Activated naive CD8-positive, alpha-beta T cell treated with anti-CD3 and anti-CD28 coated beads, Interleukin-2, amount 50 U/mL, for 16 hours (primary cell): ENCODE measurements at places on chromosomes 7 and 10.

- DNase-seq: no peak
Observed at GRCh38 chr10:70917635-70918034, 29.3 kb upstream of the PCBD1 start.

DNA sequence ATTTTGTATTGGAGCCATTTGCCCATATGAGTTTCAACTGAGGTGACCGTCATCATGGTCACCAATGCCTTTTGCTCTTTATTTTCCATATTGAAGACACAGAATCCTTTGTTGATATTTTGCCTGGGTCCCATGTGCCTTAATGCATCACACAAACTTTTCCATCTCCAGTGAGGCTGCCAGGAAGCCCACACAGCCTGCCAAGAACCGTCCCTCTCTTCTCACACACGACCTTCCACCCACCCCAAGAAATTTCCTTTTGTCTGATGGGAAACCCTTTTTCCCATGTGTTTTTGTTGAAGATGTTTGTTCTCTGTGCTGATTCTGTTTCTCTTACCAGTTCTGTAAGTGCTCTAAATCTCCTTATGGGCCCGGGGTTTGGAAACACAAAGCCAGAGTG, 168.9 kb downstream of the CSTF2T start:
- no peak for DNase-seq

DNA sequence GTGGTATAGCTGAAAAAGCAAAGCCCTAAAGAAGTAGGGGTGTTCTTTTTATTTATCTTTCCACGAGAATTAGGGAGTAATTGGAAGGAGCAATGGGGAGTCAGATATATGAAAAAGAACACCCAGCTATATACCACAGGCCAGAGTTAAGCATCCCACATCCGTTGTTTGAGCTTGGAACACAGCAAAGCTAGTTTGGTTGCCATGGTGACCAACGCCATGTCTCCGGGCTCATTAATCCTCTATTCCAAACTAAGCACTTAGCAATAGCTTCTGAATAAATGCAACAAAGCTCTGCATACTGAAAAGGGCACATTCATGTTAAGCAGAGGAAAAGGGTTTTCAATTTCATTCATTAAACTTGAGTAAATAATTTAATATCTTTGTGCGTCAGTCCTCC, 23.5 kb downstream of the ASB4 start:
- no peak for DNase-seq

GRCh38 chr7:21193895-21194294, 234.0 kb upstream of the SP4 start:
- DNase-seq: no peak

DNA sequence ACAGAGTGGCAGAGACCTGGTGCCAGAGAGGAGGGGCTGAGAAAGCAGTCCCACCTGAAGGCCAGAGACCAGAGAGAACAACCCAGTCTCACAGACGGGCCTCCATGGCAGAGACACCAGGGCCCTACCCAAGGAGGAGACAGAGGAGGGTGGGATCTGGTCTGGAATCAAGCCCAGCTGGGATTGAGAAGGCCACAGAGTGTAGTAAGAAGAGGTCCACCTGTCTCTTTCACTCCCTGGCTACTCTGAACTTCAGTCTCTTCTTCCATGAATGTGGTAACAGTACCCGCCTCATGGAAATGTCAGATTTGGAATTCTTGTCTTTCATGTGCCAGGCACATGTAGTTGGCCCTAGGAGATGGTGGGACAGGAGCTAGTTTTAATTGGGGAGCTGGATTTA, 55.6 kb downstream of the CLIP2 start:
- DNase-seq: no peak

DNA sequence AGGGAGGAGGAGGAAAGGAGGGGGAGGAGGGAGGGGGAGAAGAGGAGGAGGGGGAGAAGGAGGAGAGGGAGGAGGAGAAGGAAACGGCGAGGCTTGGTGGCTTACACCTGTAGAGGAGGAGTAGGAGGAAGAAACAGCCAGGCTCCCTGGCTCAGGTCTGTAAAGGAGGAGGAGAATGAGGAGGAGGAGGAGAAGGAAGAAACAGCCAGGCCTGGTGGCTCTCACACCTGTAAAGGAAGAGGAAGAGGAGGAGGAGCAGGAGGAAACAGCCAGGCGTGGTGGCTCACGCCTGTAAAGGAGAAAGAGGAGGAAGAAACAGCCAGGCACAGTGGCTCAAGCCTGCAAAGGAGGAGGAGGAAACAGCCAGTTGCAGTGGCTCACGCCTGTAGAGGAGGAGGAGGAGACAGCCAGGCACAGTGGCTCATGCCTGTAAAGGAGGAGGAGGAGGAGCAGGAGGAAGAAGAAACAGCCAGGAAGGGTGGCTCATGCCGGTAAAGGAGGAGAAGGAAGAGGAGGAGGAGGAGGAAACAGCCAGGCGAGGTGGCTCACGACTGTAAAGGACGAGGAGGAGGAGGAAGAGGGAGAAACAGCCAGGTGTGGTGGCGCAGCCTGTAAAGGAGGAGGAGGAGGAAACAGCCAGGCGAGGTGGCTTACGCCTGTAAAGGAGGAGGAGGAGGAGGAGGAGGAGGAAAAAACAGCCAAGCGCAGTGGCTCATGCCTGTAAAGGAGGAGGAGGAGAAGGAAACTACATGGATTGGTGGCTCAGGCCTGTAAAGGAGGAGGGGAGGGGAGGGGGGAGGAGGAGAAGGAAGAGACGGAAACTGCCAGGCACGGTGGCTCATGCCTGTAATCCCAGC, 14.9 kb upstream of the CRCP start:
- DNase-seq: no peak

- no peak for DNase-seq
Observed at GRCh38 chr7:149855361-149856305, 17.5 kb downstream of the ZNF862 start.

GRCh38 chr7:139361523-139361922, 1.8 kb downstream of the LUC7L2 start:
- no peak for DNase-seq

DNA sequence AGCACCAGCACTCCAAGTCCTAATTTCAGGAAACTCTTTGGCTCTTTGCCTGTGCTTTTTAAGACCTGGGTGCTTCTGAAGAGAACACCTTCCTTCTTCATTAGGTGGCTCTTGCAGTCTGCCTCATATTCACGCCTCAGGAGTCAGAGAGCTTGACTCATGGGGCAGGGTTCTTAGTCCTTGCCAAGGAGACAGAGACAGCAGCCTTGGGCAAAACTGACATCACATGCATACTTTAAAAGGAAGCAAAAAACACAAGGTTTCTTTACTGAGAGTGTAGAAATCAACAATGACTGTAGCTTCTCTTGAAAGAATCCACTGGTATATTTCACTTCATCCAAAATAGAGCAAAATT, 780.6 kb downstream of the INHBA start:
- no peak for DNase-seq

GRCh38 chr7:109895536-109895935, 1195.4 kb upstream of the LRRN3 start:
- no peak for DNase-seq

DNA sequence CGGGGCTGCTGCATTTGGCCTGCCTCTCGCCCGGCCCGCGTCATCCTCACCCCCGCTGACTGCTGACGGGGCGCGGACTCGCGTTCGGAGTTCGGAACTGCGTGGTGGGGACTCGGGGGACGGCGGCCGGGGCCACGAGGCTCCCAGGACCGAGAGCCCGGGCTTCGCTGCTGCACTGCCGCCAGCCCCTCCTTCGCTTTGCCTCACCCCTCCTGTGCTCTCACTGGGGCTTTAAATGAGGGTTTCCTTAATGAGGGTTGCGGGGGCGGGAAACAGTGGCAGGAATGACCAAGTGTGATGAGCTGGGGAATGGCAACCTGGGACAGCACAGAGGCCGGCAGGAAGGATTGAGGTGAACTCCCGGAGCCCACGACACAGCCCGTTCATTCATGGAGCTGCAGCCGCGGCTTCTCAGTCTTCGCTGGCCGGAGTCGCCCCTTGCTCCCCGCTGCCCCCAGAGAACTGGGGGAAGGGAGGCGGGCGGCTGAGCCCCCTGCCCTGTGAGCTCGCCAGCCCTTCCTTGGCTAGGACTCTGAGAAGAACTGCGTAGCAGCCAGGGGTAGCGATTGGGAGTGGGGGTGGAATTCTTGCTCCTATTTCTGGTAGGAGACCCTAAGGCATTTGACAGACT, 1.5 kb upstream of the LRRC4 start:
- no peak for DNase-seq

- no peak for DNase-seq
Observed at GRCh38 chr7:130886438-130887135, 152.6 kb upstream of the KLF14 start.

GRCh38 chr10:802506-802905, 113.0 kb upstream of the DIP2C start:
- DNase-seq: no peak

DNA sequence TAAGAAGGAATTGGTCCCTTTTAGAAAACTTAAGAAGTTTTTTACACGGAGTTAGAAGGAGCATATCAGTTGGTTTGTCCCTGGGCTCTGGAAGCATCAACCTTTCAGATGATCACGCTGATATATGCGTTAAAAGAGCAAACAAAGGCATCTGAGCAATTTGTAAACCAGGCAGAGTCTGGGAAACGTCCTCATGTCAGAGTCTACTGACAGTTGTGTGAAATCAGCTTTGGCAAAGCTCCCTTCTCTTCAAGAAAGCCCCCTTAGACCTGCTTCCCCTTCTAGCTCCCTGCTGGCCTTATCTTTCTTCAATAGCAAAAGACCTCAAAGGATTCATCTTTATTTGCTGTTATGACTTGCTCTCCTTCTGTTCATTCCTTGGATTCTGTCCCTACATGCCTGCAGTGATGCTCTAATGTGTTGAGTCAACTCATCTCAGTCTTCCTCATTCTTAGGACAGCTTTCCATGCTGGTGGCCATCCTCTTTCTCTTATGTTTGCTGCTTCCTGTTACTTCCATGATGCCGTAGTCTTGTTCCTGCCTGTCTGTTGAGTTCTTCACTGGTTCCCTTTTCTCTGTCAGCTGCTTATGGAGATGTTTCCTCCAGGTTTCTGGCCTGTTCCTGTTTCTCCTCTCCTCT, 106.5 kb upstream of the BMPER start:
- DNase-seq: no peak

DNA sequence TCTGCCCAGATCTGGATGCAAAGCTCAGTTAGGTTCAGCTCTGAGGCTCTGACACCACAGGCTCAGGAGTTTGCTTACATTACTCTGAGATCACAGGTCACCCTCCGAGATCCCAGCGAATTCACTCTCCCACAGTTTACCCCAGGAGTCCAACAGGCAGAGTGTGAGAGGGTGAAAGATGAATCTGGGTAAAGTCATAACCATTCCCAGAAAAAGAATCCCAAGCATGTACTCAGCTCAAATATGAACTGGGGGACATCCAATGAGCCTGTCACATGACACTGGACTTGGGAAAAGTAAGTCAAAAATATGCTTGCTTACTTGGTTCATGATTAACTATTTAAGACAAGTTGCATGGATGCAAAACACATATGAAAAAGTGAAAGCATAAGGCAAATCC, 110.3 kb upstream of the ARID5B start:
- DNase-seq: no peak

DNA sequence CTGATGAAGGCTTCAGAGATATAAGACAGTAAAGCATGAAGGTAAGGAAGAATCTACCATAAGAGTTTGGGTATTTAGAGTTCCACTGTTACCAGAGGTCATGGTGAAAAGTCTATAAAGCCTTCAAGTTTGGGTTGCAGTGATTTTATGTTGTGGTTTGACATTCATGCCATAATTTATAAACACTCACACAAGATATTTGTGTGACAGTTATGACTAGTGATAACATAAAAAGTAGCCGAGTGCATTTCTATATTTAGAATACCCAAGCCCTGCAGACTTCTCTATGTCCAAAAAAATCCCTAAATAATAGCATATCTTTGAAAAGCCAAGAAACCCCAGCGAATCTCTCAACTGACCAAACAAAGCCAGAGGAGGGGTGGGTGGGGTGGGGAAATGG, 229.9 kb downstream of the CXCL12 start:
- no peak for DNase-seq

DNA sequence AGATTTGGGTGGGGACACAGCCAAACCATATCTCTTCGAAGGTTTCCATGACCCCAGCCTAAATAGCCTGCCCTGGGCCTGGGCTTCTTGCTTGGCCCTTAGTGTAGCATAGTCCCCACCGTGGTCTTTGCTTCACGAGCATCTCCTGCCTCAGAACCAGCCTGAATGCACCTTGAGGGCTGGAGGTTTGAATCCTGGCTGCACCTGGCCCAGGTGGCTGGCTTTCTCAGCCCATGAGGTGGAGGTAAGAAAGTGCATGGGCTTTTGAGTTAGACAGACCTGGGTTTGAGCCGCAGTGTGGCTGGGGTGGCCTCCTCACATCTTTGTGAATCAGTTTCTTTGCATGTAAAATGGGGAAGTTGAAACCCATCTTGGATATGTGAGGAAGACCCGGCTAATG, 24.2 kb upstream of the PCBD1 start:
- no peak for DNase-seq

DNA sequence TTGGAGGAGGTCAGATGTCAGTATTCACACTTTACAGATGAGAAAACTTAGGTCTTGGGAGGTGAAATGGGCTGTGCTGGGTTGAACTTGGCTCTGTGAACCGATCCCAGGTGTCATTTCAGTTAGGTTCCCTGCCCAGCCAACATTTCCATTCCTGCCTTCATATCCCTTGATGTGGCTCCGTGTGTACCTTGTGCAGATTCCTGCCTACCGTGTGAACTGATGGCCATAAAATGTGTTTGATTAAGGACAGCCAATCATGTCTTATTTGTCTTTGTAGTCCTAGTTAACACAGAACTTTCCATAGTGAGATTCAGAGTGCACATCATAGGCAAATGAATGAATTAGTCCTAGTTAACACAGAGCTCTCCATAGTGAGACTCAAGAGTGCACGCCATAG, 101.0 kb upstream of the GATA3 start:
- no peak for DNase-seq

DNA sequence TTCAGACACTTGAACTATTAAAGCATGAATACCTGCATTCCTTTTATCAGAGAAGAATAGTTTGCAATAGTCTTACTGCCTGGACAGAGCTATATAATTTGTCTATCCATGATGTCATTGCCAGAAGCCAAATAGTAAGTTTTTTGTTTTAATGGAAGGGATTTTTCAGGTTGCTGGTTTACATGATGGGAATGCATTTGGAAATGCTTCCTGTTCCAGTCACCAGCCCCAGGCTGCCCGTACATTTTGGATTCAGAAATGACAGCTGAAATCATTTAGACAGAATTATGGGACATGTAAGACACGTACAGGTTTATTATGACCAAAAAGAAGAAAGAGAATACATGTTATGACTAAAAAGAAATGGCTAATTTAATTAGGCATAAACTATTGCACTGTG, 293.1 kb downstream of the CDK14 start:
- no peak for DNase-seq

DNA sequence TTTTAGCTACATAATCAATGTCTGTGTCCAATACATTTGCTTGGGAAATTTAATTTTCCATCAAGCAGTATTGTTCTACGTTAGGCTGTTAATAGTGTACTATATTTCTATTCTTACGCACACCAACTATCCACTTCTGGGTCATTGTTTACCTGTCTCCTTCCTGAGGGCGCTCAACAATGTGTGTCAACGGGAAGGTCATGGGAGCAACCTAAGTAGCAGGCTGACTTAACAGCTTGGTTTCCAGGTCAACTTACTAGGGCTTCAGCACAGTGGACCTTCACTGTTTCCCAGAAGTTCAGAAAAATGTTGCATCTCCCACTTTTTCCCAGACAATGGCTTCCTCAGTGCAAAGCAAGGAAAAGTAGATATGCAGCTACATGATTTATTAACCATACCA, 13.7 kb downstream of the THSD7A start:
- DNase-seq: no peak

GRCh38 chr10:129140921-129141885, 325.8 kb upstream of the MGMT start:
- DNase-seq: no peak

- DNase-seq: no peak
Observed at GRCh38 chr7:3922175-3922635, 621.2 kb downstream of the SDK1 start.

GRCh38 chr10:69716711-69717560, 84.8 kb upstream of the COL13A1 start:
- peak; percentile 33 for DNase-seq
